ENCODE measurements at places on chromosomes 1 and 21.

DNA sequence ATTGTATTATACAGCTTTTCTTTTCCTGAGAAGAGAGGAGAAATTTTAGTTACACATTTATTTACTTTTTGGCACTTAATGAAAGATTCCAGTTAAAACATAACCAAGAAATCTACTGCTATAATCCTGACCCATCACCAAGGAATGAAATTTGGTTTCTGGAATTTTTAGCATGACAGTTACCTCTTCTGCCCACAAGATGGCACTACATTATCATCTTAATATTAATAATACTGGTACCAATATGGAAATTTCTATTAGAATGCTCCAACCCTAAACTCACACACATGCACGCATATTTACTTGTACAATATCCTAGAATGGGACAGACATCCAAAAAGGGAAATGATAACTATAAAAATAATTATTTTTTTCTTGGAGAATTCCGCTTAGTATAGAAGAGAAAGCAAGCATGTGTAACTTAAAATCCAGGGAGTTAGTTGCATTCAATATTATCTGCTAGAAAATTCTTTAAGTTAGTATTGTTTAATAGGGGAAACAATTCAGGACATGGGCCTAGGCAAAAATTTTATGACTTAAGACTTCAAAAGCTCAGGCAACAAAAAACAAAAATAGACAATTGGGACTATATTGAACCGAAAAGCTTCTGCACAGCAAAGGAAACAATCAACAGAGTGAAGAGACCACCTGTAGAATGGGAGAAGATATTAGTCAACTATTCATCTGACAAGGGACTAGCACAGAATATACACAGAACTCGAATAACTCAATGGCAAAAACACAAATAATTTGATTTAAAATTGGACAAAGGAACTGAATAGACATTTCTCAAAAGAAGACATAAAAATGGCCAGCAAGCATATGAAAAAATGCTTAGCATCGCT lies 37.4 kb downstream of the MAP3K21 start:
- DNase-seq = no peak

DNA sequence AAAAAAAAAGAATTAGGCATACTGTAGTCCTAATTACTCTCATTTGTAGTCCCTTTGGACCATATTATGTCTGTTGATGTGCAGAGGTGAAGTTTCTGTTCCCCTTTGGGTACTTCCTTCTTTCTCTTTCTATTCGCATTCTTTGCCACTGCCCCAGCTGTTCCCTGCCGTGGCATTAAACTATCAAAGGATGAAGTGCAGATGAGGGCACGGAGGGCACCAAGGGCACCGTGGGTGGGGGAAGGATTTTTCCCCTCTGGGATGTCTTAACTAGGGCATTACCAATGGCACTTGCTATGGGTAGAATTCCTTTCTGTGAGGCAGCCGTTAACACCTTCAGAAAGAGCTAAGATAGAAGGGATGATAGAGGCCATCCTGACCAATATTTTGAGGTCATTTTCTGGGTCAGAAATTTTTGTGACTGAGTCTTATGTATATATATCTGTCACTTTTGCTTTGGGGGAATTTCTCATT lies 4.9 kb upstream of the MAPKAPK2 start:
- DNase-seq = no peak

GRCh38 chr21:32545948-32546441 lies 39.3 kb downstream of the TCP10L start:
- no peak for DNase-seq

GRCh38 chr1:204174958-204175357 lies 8.8 kb upstream of the REN start:
- no peak for DNase-seq

GRCh38 chr1:17523321-17524041 lies 16.0 kb upstream of the ARHGEF10L start:
- DNase-seq = no peak

DNA sequence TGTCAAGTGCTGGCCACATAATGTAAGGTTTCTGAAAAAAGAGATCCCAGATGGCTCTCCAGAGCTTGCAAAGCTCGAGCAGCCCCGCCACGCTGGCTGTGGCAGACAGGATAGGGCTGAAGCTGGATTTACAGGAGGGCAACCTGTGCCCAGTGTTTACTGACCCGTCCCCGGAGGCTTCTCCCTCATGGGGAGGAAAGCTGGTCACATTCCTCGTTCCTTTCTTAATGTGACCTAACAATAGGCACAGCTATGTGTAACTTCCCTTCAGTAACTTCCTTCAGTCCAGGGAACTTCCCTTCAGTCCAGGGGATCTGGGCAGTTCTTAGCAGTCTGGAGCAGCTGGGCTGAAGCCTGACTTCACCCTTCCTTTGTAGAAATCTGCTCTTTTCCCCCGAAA lies 7.7 kb downstream of the SLFNL1 start:
- no peak for DNase-seq

DNA sequence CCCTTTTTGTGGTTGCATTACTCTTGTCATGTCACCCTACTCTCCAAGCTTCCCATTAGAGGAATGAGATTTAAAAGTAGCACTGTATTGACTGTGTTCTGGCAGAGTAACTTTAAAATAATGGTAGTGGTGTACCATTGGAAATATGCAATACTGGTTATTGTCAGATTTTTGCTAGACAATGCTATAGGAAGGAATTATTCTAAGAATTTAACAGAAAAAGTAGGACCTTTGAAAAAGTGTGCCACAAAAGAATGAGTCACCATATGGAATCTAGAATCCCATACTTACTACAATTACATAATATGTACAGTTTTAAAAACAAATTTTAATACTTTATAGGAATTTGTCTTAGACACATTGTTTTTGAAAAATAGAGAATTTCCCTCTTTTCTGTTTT lies 13.8 kb downstream of the MIER1 start:
- no peak for DNase-seq

GRCh38 chr1:117058810-117059209 lies 1.3 kb upstream of the TTF2 start:
- no peak for DNase-seq

DNA sequence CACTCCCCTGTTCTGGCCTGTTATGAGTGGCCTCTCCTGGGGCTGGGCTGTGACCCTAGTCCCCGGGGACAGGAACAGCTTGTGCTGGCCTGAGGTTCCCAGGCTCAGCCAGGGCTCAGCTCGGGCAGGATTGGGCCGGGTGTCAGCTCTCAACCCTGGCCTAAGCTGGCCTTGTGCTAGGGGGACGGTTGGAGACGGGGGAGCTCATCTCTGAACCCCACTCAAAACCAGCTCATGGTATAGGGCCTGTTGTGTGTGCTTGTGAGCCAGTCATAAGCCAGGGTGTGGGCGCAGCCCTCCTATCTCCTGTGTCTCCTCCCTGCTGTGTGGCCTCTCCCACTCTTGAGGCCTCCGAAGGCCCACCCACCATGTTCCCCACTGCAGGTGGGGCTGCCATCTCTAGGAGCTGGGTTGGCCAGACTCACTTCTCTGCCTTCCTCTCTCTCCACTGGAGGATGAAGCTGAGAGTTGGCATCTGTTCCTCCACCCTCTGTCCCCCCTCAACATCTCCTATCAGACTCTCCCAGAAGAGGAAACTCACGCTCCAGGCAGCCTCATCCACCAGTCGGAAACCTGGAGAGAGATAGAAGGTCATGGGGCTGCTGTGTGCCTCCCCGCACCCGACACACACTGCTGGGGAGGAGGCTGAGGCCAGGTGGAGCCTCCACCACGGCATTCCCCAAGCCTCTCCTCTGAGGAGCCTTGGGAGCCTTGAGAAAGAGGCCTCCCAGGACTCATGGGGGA lies 1.4 kb downstream of the PEAR1 start:
- peak; percentile 63 for DNase-seq

- no peak for DNase-seq
Observed at GRCh38 chr1:63937461-63938022, 163.7 kb downstream of the ROR1 start.

- peak; percentile 61 for DNase-seq
Observed at GRCh38 chr1:201268604-201269151, 14.6 kb upstream of the PKP1 start.

- no peak for DNase-seq
Observed at GRCh38 chr1:231049121-231049979, 9.3 kb upstream of the FAM89A start.

- DNase-seq = no peak
Observed at GRCh38 chr1:240794046-240794843, 182.3 kb upstream of the GREM2 start.

GRCh38 chr1:40592107-40592803 lies 60.8 kb downstream of the ZNF684 start:
- no peak for DNase-seq

- no peak for DNase-seq
Observed at GRCh38 chr1:4848431-4848830, 194.0 kb downstream of the AJAP1 start.

DNA sequence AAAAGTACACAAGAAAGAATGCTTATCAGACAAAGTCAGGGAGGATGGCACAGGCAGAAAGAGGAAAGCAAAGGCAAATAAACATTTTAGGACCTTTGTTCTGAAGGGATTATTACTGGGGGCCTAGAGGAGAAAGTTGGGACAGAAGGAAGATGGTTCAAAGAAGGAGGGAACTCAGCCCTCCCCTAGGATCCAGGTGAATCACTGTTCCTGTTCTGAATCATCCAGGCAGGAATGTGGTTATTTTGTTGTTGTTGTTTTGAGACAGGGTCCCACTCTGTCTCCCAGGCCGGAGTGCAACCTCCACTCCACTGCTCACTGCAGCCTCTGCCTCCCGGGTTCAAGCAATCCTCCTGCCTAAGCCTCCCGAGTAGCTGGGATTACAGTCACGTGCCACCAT lies 38.5 kb upstream of the PSEN2 start:
- no peak for DNase-seq

DNA sequence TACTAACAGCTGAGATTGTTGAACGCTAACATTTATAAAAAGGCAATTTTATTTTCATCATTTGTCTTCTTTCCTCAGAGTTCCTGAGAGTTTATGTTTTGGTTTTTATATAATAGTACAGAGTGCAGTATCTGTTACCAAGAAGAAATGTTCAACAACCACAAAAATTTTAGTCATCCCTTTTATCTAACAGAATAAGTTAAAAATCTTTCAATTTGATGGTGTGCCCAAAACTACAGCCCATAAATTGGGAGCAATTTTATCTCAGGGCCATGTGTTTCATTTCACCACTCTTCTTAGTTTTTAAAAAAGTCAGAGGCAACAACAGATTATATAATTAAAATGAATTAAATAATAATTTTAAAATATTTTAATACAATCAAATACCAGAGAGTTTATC lies 37.1 kb downstream of the NEXN start:
- no peak for DNase-seq

- no peak for DNase-seq
Observed at GRCh38 chr1:111227434-111227833, at the start of gene CHI3L2. CHI3L2 (plus strand) TSS chr1:111227713; CDS start chr1:111227730, 17 bp downstream.

GRCh38 chr1:107378426-107378825 lies 237.6 kb downstream of the NTNG1 start:
- DNase-seq = no peak

- no peak for DNase-seq
Observed at GRCh38 chr21:30391492-30392025, 4.3 kb upstream of the KRTAP13-1 start.

DNA sequence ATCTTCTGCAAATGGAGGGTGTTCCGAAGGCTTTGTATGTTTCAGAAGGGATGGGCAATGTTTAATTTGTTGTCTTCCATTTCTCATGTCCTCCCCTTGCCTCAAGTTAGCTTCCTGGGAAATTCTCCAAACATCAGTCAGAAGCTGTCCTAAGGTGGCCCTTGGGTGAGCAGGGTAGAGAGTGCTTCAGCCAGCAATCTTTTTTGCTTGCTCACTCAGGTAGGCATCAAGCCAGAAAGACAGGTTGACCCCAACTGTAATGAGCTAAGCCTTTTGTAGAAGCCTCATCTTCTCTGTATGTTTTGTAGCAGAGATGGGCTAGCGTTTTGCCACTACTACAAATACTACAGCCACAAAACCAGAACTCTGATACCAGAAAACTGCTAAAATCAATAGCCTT lies 321.5 kb upstream of the FAM78B start:
- DNase-seq = no peak

DNA sequence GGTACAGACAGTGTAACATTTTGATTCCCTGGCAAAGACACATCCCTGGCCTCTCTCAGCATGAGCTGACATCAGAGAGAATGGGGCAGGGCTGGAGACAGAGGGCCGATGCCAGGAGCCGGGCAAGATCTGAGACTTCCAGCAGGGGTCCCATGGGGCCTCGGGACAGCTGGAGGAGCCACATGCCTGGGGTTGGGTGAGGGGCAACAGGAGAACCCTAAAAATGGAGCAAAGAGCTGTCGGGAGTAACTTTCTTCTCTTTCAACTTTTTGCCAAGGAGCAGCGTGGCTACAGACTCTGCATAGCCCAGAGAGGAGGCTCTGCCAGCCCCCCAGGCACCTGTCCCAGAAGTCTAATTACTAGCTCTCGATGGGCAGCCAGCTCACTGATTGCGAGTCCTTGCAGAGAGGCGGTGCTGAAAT lies 130.8 kb downstream of the LACTBL1 start:
- peak; percentile 69 for DNase-seq

DNA sequence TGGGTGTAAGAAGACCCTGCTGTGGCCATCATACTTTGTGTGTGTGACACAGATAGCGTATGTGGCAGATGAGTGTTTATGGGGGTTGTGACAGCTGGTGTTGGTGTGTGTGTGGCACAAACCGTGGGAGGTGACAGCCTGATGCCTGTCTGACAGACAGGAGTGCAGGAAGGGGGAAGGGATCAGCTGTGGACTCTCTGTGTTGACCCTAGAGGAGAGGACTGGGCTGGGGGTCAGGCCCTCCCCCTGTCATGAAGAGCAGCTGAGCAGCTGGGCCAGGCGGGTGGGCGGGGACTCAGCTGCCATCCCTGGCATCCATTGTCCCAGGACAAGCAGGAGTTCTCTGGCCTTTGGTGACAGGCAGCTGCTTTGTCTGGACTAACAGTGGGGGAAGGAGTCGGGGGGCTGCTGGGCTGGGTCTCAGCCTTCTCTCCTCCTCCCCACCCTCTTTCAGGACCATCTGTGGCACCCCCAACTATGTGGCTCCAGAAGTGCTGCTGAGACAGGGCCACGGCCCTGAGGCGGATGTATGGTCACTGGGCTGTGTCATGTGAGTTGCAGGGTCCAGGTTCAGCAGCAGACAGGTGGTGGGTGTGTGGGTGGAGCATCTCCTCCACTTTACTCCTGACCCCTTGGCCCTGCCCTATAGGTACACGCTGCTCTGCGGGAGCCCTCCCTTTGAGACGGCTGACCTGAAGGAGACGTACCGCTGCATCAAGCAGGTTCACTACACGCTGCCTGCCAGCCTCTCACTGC lies 2.3 kb downstream of the PLK3 start:
- DNase-seq = no peak

- no peak for DNase-seq
Observed at GRCh38 chr21:39105341-39105765, 77.9 kb downstream of the PSMG1 start.

DNA sequence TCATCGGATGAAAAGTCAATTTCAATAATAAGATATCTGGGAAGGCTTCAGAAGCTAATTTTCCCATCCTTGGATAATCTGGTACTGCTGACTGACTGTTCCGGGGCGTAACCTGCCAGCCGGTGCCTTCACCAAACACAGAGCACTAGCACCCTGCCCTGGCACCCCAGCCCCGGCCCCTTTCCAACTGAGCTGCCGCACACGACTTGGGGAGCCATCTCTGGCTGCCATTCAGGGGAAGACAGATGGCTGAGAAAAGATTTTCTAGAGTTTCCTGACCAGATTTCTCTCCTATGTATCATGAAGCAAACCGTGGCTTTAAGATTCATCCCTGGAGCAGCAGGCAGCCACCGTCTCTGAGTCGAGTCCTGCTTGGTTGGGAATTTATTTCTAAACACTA lies 96.0 kb upstream of the SYT6 start:
- no peak for DNase-seq

- DNase-seq = no peak
Observed at GRCh38 chr1:153478692-153479618, 18.5 kb upstream of the S100A7 start.
